ENCODE measurements at places on chromosomes 3 and 15.

GRCh38 chr3:125192190-125193035 is 20.1 kb downstream of the SLC12A8 start:
- no peak for DNase-seq

GRCh38 chr3:24845524-24846155 is 351.0 kb upstream of the THRB start:
- no peak for DNase-seq

DNA sequence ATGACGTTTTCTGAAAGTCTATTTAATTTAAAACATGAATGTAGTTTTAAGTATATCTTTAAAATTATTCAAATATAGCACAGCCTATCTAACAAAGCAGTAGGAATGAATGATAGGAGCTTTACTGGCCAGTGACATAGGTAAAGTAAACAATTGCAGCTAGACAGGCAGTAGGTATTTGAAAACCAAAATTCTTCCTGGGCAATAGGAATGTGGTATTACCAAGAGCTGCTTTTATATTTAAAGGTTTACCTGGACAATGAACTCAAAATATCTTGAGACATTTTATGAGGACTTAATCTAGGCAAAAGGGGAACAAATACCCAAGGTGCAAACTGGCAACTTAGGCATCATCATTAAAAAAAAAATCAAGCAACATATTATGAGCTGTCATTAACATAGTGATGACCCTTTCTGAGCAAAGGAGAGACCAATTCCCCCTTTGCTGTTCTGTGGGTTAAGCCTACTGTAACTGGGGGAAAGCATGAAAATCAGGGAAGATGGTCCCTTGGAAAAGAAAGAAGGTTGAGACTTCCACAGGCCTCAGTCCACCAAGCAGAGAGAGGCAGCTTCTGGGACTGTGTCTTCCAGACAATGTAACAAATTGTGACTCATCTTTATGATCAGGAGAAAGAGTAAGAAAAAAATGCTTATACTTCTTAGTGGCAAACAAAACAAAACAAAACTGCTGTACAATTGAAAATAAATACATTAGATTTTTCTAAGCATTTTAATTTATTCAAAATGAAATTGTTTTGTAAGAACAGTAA is 12.9 kb downstream of the ISL2 start:
- DNase-seq, result no peak

GRCh38 chr15:79371591-79371990 is 60.5 kb upstream of the MINAR1 start:
- DNase-seq, result no peak

- no peak for DNase-seq
These were observed 641.4 kb upstream of the CBLB start for GRCh38 chr3:106510206-106510605.

DNA sequence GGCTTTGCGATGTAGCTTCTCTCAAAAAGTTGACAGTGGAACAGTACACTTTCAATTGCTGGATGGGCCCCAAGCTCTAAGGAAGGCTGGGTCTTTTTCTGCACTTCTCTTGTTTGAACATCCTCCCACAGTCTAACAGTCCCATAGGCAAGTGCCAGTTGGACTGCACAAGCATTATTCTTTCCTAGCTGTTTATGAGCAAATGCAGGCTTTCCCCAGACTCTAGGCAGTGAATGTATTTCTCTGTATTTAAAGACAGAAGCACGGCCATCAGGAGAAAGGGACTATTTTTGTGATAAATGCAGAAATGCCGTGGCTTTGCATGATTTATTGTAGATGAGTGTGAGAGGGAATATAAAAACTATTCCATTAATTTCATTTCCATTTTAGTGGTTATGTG is 539.3 kb upstream of the LMCD1 start:
- no peak for DNase-seq

DNA sequence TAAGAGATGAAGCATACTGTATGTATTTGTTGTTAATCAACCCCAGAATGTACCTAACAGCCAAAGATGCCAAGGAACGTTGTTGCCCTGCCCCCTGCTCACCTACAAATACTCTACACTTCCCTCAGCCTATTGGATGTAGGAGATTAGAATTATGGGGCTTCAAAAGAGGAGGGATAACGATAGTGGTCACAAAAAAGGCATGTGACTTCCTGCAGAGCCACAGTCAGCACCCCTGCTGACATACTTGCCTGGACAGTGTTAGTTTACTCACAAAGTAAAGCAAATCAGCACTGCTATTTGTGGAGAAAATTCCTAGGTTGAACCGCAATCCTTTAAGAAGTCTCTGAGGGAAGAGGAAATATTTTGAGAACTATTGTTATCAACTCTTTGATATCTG is 37.9 kb downstream of the PARP15 start:
- no peak for DNase-seq

DNA sequence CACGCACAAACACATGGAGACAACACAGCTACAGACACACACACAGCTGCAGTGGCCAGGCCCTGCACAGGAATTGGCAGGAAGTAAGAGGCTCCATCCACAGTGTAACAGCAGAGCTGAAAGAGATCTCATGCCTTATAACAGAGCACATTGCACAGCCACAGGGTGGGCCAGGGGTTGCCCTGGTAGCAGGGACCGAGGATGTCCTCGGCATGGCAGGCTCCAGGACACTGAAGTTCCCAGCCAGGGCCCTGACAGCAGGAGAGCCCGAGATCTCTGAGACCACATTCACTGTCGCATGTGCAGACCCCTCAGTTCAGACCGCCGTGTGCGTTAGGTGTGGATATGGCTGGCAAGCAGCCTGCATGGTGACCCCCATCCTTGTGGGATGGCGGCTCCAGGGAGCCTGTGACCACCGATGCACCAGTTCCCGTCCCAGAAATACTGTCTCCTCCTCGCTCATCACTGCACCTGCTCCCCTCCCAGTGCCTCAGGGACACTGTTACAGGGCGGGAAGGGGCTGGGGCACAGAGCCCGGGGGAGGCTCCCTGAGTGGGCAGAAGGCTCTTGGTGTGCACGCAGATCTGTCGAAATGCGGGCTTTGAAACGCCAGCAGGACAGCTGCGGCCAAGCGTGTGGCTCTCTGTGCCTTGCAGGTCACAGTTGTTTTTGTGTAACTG is 1.5 kb upstream of the OCA2 start:
- no peak for DNase-seq

GRCh38 chr3:25964141-25964540 is 174.3 kb downstream of the OXSM start:
- no peak for DNase-seq

- no peak for DNase-seq
These were observed 92.5 kb upstream of the MBNL1 start for GRCh38 chr3:152176241-152176640.

GRCh38 chr3:53161820-53162671 is 1.0 kb downstream of the PRKCD start:
- DNase-seq, result no peak

DNA sequence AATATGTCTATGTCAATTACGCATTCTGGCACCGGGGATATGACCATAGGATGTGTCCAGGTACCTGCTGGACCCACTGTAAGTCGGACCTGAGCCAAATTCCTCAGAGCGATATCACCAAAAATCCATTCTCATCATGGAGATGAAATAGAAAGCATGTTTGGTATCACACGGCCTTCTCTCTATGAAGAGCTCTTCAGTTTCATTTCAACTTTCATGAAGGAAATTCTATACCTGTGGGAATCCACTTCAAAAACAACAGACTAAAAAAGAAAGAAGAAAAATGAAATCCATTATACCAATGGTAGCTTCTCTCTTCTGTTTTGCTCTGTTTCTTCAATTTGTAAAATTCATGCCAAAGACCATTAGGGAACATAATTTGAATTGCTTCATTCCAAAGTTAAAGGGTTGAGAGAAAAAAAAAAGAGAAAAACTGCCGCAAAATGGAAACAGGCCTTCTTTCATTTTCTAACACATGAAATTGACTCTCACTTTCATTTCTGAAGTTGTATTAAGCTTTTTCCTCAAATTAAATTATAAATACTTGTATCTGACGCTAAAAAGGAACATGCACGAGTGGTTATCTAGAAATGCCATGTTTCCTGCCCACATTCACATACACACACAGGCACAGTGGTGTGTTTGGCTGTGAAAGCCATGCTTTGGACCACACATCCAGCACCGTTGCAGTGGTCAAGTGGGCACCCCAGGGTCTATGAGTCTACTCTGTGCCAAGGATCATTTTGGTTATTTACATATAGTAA is 46.9 kb upstream of the DIPK2A start:
- DNase-seq, result no peak

DNA sequence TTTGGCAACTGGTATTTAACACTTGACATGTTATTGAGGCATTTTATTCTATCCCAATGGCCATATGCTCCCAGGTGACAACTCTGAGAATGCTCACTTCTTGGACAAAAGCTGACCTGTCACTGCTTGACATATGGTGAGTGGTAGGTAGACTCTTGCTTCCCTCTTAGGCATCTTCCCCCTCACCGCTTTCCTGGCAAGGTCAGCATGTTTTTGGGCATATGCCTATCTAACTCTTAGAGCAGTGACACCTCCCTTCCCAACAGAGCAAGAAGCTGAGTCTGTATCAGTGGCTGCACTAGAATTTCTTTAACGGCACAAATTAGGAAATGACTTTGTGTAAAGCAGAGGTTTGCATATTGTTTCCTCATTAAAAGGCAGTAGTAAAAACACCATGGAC is 300.7 kb downstream of the OXSM start:
- no peak for DNase-seq

DNA sequence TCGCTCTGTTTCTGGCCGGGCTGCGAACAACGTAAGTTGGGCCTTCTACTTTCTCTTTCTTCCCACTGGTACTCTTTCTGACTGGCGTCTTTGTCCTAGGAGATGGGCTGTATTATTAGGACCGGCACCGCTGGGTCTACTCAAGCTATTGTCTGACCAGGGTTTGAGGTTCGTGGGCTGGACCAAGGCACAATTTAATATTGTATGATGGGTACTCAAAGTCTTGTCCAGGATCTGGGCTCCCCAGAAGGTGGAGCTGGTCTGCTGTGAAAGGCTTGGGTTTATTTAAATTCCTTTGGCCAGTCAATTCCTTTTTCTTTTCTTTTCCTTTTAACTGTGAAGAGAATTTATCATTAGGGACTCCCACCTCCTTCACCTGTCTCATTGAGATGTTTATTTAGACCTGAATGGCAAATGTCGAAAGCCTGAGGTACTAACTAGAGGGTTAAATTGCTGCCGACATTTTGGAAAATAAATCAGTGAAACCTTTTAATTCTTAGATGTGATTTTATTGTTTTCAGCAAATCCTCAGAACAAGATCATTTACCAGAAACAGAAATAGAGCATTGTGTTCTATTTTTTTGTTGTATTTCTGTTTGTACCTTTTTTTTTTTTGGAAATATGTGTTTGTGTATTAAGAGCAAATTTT is 410 bp downstream of the LRRC49 start:
- no peak for DNase-seq

DNA sequence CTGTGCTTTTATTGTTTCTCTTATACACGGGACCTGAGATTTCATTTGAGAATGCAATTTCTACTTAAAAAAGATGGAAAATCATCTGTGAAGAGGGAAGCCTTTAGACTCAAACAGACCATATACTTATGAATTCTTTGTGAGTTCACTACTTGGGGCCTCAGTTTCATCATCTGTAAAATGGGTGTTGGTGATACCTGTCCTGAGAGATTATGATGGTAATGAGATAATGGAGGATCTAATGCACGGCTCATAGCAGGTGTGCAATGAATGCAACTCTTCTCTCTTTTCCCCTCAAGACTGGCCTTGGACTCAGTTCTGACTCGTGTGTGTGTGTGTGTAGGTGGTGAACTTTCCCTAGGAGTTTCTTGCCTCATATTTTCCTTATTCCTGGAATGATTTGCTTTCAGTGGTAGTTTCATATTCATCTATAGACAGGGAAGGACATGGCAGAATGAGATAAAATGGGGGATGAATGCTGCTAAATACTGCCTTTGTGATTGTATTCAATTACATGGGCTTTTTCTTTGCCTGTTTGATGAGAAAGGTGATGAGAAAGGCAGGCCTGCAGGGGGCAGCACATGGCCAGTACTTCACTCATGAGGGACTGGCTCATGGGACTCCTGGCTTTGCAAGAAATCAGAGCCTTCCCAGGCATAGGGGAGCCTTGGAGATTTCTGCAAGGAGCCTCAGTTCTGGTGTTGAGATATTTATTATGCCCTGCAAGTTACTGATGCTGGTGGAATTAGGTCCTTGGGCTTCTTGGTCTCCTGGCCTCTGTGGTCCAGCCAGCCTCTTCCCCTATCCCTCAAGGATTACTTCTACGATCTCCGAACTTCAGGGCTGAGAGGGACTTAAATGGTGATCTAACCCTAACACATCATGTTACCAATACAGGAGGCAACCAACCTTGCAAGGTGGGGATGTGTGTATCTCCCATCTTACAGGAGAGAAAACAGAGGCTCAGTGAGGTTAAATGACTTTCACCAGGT is 70.7 kb downstream of the RPLP1 start:
- DNase-seq, result peak; percentile 38

DNA sequence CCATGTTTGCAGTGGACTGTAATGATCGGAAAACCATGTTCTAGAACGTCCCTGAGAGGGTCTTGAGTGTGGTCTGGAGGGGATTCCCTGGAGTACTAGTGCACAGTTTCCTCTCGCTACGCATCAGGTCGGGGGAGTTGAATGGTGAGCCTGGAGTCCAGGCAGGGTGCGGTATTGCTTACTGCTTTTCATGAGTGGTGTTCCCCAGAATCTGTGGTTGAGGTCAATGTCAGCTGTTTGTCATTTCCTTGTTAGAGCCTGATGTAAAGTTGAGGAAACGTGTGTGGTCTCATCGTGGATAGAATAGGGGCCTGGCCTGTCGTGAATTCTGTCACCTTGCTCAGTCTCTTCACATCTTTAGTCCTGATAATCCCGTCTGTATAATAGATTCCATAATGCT is 328.2 kb upstream of the LRRFIP2 start:
- DNase-seq, result no peak

DNA sequence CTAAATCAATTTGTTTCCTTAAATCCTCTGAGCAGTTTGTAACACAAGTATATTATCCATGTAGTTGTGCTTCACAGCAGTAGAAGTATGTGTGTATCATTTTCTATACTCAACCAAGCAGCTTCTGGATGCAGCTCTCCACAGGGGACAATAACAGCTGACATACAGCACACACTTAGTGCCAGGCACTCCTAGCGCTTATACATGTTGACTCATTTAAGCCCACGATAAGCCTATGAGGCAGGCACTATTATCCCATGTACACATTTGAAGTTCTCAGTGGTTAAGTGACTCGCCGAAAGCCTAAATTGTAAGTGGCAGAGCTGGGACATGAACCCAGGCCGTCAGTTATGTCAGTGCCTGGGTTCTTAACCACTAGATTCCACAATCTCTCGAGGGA is 20.3 kb upstream of the LPP start:
- DNase-seq, result no peak

DNA sequence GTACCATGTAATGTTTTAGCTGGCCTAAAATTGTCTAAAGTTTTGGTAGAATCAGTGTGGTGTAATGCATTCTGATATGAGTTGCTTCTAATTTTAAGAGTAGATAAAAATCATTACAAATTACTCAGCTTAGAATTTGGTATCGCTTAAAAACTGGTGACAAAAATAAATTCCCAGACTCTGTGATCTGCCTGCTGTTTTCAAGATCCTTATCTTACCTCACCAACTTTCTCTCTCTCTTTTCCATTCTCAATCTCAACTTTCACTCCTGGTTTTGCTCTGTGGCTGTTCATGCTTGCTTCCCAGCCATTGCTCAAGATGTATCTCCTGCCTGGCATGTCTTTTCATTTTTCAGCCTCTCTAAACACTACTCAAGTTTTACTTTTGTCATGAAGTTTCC is 45.7 kb downstream of the TCF12 start:
- no peak for DNase-seq
